ENCODE measurements at places on chromosomes 11 and 22.

DNA sequence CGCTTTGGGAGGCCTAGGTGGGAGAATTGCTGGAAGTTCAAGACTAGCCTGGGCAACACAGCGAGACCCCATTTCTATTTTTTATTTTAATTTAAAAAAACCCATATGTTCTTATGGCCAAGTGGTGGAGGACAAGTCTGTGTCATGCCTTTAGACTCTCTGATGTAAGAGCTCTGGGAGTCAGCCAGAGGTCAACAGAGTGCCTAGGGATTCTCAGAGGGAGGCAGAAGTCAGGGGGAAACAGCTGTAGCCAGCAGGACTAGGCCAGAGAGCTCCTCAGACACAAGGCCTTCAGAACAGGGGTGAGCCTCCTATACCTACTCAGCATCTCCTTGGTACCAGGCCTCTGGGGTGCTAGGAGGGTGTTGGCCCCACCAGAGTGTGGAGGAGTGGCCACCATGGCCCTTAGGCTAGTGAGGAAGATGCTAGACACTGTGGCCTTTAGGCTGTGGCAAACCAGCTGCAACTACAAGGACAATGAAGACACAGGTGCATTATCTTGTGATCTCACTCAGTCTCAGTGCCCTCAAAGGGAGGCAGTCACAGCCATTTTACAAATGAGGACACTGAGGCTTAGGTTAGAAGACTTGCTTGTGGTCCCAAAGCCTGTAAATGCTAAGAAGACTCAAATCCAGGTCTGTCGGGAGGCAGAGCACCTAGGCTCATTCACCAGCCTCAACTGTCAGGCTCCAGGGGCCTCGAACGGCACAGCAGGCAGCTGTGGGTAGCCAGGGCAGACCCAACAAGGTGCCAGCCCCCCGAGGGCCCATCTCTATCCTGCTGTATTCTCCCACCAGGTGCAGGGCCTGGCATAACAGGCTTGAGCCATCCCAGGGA, 5.0 kb downstream of the ZP1 start:
- no peak for DNase-seq

DNA sequence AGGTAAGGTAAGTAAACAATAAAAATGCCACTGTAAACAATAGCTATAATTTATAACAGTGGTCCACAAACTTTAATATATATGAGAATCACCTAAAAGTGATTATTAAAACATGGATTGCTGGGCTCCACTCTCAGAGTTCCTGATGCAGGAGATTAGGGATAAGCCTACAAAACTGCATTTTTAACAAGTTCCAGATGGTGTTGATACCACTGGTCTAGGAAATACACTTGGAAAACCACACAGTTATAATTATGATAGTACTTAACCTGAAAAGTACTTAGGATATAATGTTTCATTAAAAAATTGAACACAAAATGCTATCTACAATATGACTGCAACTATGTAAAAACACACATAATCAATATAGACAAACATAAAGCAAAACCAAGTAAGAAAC, 20.4 kb downstream of the FCHSD2 start:
- DNase-seq, result no peak

DNA sequence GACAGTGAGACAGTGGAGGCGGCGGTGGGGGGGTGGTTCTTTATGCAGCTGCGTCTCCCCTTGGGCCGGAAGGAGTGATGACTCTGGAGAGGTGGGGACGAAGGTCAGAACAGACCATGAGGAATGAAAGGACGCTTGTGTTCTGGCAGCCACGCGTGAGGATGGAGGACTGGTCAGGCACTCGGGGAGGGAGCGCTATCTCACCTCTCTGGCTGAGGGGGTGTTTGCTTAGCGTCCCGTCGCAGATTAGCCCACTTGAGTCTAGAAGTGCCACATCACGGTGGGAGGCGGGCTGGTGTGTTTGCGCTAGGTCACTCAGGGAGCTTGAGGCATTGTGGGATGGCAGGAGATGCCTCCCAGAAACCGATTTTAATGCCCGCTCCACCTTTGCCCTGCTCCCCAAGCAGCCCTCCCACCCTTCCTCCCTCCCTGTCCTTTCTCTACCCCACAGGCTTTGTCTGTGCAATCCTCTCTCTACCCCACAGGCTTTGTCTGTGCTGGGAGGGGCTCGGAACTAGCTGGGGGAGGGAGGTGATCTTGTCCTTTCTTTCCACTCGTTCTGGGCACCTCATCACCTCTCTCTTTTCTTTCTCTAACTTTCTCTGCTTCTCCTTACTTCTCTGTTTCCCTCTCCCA, 97.8 kb downstream of the PKNOX2 start:
- DNase-seq, result no peak

GRCh38 chr11:12560362-12560761, 113.9 kb upstream of the TEAD1 start:
- no peak for DNase-seq

DNA sequence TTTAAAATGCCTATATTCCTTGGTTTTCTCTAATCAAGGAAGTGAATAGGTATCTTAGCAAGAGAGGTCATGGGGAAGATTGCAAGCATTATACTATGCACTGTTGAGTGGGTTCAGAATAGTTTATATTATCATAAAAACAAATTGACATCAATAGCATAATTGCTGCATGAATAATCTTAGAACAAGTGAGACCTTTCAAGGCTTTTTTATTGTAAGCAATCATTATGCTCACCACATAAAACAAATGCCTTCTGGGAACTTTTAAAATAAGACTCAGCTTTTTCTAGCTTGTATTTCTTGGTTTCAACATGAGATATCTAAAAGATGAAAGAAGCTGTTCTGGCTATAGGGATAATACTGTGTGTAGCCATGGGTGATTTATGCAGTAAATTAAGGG, 135.6 kb upstream of the ZC3H12C start:
- no peak for DNase-seq

GRCh38 chr11:80122211-80122610, 681.4 kb upstream of the TENM4 start:
- DNase-seq, result no peak

- DNase-seq, result no peak
Measured at GRCh38 chr11:94020777-94021481, at the start of gene HEPHL1. HEPHL1 (plus strand) TSS chr11:94021354; CDS start chr11:94021369, 15 bp downstream.

DNA sequence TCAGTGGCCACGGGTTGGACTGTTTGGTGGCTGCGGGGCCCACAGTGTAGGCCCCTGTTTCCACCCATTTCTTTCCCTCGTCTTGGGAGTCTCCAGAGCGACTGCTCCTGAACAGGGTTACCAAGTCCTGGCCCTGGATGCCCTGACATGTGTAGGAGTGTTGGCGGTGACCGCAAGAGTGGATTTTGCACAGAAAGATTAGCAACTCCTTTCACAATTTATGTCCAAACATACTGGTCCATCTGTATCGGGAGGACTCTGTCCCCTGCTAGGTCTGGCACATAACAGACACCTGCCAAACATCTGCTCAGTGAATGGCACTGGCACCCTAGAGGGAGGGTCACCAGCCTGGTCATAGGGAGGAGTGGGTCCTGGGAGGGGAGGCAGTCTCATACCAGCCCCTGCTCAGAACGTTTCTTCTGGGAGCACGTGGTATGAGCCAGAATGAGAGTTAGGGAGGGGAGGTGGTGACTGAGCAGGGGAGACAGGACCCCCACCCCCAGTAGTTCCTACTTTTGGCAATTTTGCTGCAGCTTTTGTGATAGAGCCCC, 3.4 kb upstream of the APOA1 start:
- DNase-seq, result no peak

- DNase-seq, result no peak
Measured at GRCh38 chr11:56852131-56852530, 103.6 kb upstream of the OR9G4 start.

GRCh38 chr11:116175707-116176106, 597.1 kb downstream of the BUD13 start:
- no peak for DNase-seq

- DNase-seq, result peak; percentile 53
Measured at GRCh38 chr11:14974515-14975251, 2.5 kb upstream of the CALCA start.

GRCh38 chr11:70888061-70888460, 364.3 kb downstream of the SHANK2 start:
- no peak for DNase-seq

GRCh38 chr11:723120-723883, 17.3 kb downstream of the EPS8L2 start:
- DNase-seq, result peak; percentile 70

DNA sequence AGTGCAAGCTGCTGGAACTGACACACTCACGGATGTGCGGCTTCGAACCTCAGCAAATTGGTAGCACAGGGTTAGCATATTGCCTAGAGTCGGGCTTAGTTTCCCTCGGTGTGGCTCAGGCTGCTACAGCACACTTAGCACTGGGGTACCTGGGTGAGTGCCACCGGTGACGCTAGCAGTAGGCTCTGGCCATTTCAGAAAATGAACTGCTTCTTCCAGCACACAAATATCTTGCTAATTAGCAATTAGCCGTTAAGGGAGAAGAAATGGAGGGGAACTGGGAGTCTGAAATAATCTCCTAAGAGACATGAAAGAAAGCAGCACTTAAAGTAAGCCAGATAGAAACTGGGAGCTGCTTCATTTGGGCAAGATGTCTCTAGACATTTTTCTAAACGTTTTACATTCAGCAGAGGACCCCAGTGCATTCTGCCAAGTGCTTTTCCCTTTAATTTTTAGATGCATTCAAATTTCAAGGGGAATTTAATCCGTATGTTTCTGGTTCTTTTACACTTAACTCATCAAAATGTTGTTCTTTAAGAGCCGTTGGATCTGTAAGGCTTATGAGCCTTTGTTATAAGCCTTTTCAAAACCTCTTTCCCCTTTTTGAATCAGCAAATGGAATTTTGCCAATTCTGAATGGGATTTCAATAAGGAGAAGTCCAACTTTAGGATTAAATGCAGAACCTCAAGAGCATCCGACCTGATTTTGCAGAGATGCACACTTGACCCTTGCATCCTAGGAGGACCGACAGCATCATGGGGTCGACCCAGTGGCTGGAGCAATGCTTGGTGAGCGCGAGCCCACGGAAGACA, 708.1 kb downstream of the NTM start:
- no peak for DNase-seq

DNA sequence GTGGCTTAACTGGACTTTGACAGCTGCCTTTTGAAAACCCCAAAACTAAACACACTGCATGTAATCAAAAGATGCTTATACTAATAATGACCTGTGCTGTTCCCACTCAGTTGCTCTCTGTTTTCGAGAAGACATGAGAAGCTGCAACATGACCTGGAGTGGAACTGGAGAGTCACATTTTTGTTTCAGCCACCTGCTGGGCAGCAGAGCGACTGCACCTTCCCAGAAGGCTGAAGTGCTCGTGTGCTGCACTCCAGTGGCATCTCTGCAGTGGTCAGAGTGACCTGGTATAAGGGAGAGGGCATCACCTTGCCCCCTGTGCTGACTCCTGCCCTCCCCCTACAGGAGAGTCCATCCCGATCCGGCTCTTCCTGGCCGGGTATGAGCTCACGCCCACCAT, 8.6 kb downstream of the THYN1 start:
- peak; percentile 25 for DNase-seq

- DNase-seq, result no peak
Measured at GRCh38 chr22:33969045-33969444, 48.8 kb upstream of the LARGE1 start.
